ENCODE measurements at places on chromosomes 3 and 15. TPM values are rescaled to one million over a fixed set of nuclear protein-coding genes. Genes with fewer than 3 reads are reported as not detected.

GRCh38 chr3:24582431-24583403 is 88.1 kb upstream of the THRB start:
- H3K4me3 ChIP-seq, result no peak overlapping the region
- H3K27me3 ChIP-seq, result no peaks in the 10 kb centered on the region
- H3K36me3 ChIP-seq, result no peaks in the 10 kb centered on the region
- no peaks in the 10 kb centered on the region for H3K4me1 ChIP-seq

Gene ITIH1
- total RNA-seq, result not detected

DNA sequence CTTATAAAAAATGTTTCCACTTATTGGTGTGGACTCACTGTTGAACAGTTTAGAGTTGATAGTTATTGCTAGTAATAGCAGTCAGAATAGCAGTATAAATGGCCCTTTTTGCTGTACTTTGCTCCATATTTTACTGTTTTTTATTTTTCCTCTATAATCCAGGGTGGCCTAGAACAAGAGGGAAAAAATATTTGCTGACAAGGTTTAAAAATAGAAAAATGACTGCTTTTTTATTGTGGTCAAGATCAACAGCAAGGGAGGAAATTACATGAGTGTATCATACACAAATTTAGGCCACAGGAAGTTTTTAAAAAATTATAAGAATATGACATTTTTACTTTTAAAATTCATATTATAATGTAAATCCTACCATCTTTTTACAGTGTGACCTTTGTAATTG is 269.1 kb downstream of the WDR72 start:
- no peak overlapping the region for H3K4me3 ChIP-seq
- DNase-seq, result no peak
- no peaks in the 10 kb centered on the region for H3K36me3 ChIP-seq

Gene HCLS1
- total RNA-seq, result 234 TPM

DNA sequence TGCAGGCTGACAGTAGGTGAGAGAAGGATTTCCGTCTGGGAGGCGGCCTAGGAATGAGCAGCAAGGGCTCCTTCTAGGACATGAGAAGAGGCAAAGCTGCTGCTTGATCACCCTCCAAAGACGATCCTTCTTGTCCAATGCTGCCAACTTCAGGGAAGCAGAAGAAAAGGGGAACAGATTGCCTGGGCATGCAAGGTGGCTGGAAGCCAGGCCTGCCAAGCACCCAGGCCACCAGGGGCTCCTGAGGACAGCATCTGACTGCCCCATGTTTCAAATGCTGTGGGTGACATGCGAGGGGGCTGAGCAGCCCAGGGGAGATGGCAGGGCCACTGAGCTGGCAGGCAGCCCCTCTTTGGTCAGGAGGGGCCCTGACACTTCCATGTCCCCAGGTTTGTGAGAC is 3.3 kb upstream of the GRIP2 start:
- H3K4me3 ChIP-seq, result no peak overlapping the region
- H3K27me3 ChIP-seq, result no peaks in the 10 kb centered on the region
- H3K4me1 ChIP-seq, result no peaks in the 10 kb centered on the region
- H3K36me3 ChIP-seq, result no peaks in the 10 kb centered on the region

DNA sequence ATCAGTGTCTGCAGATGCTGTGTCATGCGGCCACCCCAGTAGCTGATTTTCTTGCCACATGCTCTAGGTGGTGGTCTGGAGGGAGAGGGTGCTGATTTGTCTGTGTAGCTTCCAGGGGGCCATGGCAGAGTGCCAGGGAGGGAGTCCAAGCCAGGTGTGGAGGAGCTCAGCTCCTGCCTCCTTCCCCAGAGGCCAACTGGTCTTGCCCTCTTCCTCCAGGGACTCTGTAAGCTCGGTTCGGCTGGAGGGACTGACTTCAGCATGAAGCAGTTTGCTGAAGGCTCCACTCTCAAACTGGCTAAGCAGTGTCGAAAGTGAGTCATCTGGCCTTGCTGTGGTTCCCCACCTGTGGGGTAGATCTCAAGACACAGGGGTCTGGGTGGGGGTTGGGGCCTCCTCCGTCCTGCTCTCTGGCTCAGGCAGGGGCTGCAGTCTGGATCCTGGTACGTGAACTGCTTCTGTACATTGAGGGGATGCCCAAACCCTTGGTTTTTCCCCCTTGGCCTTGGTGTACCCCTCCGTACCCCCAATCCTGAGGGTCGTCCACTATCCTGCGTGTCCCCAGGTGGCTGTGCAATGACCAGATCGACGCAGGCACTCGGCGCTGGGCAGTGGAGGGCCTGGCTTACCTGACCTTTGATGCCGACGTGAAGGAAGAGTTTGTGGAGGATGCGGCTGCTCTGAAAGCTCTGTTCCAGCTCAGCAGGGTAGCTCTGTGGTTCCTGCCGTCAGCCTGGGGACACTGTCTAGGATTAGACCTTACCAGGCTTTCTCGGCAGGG is 6.9 kb upstream of the RCCD1 start:
- H3K27ac ChIP-seq, result no peak overlapping the region
- no peak for DNase-seq
- H3K4me1 ChIP-seq, result no peaks in the 10 kb centered on the region
- H3K36me3 ChIP-seq, result peaks cover 47% of the 10 kb centered on the region

- no peaks in the 10 kb centered on the region for H3K27me3 ChIP-seq
- no peaks in the 10 kb centered on the region for H3K36me3 ChIP-seq
Measured at GRCh38 chr3:123385001-123385401, 63.9 kb downstream of the ADCY5 start.

DNA sequence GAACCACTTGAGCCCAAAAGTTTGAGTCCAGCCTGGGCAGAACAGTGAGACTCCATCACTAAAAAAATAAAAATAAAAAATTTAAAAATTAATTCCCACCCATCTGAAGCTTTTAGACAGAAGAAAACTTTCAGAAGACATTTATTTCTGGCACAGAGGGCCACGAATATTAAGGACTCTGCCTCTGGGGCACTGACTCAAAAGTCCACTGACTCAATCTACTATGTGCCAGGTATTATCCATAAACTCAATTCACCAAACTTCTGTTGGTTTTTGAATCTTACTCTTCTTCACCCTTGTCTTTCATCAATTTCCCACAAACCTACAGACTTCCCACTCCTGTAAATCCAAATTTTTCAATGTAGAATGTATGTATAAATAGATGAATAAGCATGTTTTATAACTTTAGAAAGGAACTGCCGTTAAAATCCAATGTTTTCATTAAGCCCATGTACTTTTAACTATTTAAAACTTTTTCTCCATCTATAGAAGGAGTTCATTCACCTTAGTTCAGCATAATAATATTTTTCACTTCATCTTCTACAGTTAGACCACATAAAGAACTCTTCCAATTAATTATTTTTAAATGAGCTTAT is 19.9 kb downstream of the ATP13A3 start:
- peaks cover 3% of the 10 kb centered on the region for H3K4me1 ChIP-seq
- no peaks in the 10 kb centered on the region for H3K27me3 ChIP-seq
- H3K4me3 ChIP-seq, result no peak overlapping the region

Gene ILDR1
- total RNA-seq, result 1.0 TPM

GRCh38 chr15:49748791-49749190 is 127.9 kb downstream of the DTWD1 start:
- no peak overlapping the region for H3K27ac ChIP-seq
- H3K27me3 ChIP-seq, result no peaks in the 10 kb centered on the region
- no peak for DNase-seq
- H3K4me3 ChIP-seq, result no peak overlapping the region

Gene BOC
- total RNA-seq, result 4.2 TPM

- H3K4me3 ChIP-seq, result no peak overlapping the region
- H3K4me1 ChIP-seq, result no peaks in the 10 kb centered on the region
- no peak overlapping the region for H3K27ac ChIP-seq
- no peaks in the 10 kb centered on the region for H3K27me3 ChIP-seq
Measured at GRCh38 chr3:116445990-116446389, 703 bp upstream of the LSAMP start.

Gene CLDN16
- total RNA-seq, result 0.33 TPM

GRCh38 chr3:31465999-31466398 is 66.7 kb upstream of the STT3B start:
- no peak overlapping the region for H3K4me3 ChIP-seq
- no peaks in the 10 kb centered on the region for H3K36me3 ChIP-seq
- DNase-seq, result no peak
- no peaks in the 10 kb centered on the region for H3K27me3 ChIP-seq

Gene CPNE9
- total RNA-seq, result 0.39 TPM

GRCh38 chr3:138455801-138456716 is 21.6 kb downstream of the ESYT3 start:
- DNase-seq, result peak; percentile 15
- no peaks in the 10 kb centered on the region for H3K27me3 ChIP-seq
- no peak overlapping the region for H3K4me3 ChIP-seq
- H3K36me3 ChIP-seq, result no peaks in the 10 kb centered on the region
- H3K27ac ChIP-seq, result no peak overlapping the region
- no peaks in the 10 kb centered on the region for H3K4me1 ChIP-seq

DNA sequence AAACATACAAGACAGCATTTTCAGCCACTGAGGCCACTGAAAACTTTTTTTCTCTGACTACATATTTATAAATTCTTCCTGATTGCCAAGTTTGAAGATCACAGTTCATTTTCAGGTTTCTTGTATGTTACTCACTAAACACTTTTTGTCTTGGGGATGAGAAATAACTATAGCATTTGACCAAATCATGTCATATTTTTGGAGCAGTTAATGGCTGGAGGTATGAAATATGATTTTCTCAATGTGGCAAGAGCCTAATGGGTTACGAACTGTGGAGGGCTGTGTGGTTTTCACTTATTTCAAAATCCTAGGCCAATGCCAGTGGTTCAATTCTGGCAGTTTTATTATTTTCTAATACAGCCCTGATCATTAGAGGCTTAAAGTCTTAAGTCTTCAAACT is 64.4 kb downstream of the USP13 start:
- no peak for DNase-seq
- no peak overlapping the region for H3K27ac ChIP-seq
- no peak overlapping the region for H3K4me3 ChIP-seq
- H3K36me3 ChIP-seq, result peaks cover 9% of the 10 kb centered on the region
- no peaks in the 10 kb centered on the region for H3K4me1 ChIP-seq

Gene ZNF80
- total RNA-seq, result 0.44 TPM

GRCh38 chr3:140068494-140069017 is 133.6 kb downstream of the CLSTN2 start:
- H3K36me3 ChIP-seq, result no peaks in the 10 kb centered on the region
- H3K27ac ChIP-seq, result no peak overlapping the region
- no peak for DNase-seq

GRCh38 chr3:29515451-29515850 is 234.6 kb downstream of the RBMS3 start:
- H3K4me3 ChIP-seq, result no peak overlapping the region
- H3K27me3 ChIP-seq, result no peaks in the 10 kb centered on the region
- no peaks in the 10 kb centered on the region for H3K36me3 ChIP-seq
- peaks cover 39% of the 10 kb centered on the region for H3K4me1 ChIP-seq
- peak; percentile 25 for DNase-seq

Gene IL12A
- 2.7 TPM for total RNA-seq

- no peaks in the 10 kb centered on the region for H3K27me3 ChIP-seq
- no peak for DNase-seq
- H3K4me1 ChIP-seq, result peaks cover 32% of the 10 kb centered on the region
- H3K36me3 ChIP-seq, result no peaks in the 10 kb centered on the region
- H3K4me3 ChIP-seq, result no peak overlapping the region
Measured at GRCh38 chr3:32457971-32458471, 44.6 kb downstream of the CMTM6 start.

DNA sequence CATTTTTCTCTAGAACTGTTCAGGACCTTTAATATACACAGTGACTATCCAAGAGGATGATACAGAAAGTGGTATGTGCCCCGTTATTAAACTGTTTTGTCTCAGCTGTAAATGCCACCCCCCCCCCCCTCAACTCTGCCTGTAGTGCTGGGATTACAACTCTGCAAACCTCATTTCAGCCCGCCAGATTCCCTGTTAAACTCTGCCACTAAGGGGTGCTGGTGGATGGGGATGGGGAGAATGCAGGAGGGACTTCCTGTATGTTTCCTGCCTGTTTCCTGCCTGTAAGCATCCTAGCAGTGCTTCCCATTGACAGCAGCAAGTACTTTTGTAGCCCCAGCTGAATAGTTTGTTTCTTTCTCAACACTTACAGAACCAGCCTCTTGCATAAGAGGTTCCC is 301.7 kb upstream of the RORA start:
- H3K36me3 ChIP-seq, result no peaks in the 10 kb centered on the region
- no peak for DNase-seq
- H3K27me3 ChIP-seq, result no peaks in the 10 kb centered on the region
- no peak overlapping the region for H3K4me3 ChIP-seq
- H3K4me1 ChIP-seq, result no peaks in the 10 kb centered on the region

- H3K36me3 ChIP-seq, result no peaks in the 10 kb centered on the region
- no peak for DNase-seq
- H3K27ac ChIP-seq, result no peak overlapping the region
Measured at GRCh38 chr3:30418443-30418842, 188.0 kb upstream of the TGFBR2 start.

DNA sequence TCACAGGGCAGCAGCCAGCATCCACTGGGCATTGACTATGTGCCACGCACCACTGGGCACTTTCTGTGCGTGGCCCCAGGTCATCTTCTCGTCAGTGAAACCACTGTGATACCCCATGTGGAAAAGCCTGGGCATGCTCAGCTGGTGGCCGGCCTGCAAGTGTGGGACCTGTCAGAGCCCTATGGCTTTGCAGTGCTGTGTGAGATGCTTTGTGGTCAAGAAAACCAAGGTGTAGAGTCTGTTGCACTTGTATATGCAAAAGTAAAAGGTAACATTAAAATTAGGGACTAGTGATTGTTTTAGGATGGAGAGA is 69.5 kb downstream of the PGPEP1L start:
- H3K4me3 ChIP-seq, result no peak overlapping the region
- H3K27me3 ChIP-seq, result no peaks in the 10 kb centered on the region
- H3K27ac ChIP-seq, result no peak overlapping the region

DNA sequence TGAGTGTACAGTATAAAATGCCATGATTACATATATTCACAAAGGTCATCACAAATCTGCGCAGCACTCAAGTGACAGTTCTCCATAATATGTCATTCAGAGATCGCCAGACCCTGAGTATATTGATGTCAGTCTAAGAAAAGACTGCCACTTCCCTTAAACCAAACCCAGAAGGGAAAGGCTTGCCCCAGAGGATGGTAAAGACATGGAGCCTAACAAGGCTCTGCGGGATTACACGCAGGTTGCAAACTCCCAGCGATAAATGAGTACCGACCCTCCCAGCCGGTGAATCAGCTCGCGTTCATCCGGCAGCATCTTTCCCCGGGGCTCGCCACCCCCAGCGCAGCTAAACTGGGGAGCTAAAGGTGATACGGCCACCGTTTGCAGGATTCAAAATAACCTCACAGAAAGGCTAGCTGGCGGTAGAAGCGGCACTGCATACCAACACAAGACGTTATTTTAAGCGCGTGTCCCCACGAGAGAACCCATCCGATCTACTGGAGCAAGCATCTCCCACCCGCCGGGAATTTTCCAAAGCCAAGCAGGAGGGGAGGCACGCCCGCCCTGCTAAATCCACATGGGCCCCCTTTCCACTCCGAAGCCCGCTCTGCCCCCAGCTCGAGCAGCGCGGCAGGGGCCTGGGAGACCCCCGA is 643 bp downstream of the MYO5A start:
- peak overlapping the region; percentile 85 for H3K27ac ChIP-seq
- peak overlapping the region; percentile 83 for H3K4me3 ChIP-seq
- no peaks in the 10 kb centered on the region for H3K36me3 ChIP-seq
- H3K27me3 ChIP-seq, result no peaks in the 10 kb centered on the region

Gene CYP1A1
- total RNA-seq, result 0.92 TPM

GRCh38 chr3:194245975-194246561 is 105.1 kb downstream of the CPN2 start:
- no peaks in the 10 kb centered on the region for H3K36me3 ChIP-seq
- H3K4me1 ChIP-seq, result peaks cover 24% of the 10 kb centered on the region
- H3K4me3 ChIP-seq, result no peak overlapping the region
- no peak overlapping the region for H3K27ac ChIP-seq

Measured in upper lobe of left lung (tissue), 6 donors.